ENCODE measurements at places on chromosomes 1 and 21.

GRCh38 chr1:108817811-108818210, 39.1 kb downstream of the AKNAD1 start:
- no peak for DNase-seq

GRCh38 chr1:164559342-164560051, 513 bp downstream of the PBX1 start:
- DNase-seq, result no peak

GRCh38 chr1:227794817-227795192, 20.7 kb upstream of the PRSS38 start:
- DNase-seq, result no peak

GRCh38 chr1:222970040-222970439, 155.2 kb downstream of the DISP1 start:
- no peak for DNase-seq

GRCh38 chr21:45050345-45050796, 24.0 kb upstream of the ADARB1 start:
- no peak for DNase-seq

DNA sequence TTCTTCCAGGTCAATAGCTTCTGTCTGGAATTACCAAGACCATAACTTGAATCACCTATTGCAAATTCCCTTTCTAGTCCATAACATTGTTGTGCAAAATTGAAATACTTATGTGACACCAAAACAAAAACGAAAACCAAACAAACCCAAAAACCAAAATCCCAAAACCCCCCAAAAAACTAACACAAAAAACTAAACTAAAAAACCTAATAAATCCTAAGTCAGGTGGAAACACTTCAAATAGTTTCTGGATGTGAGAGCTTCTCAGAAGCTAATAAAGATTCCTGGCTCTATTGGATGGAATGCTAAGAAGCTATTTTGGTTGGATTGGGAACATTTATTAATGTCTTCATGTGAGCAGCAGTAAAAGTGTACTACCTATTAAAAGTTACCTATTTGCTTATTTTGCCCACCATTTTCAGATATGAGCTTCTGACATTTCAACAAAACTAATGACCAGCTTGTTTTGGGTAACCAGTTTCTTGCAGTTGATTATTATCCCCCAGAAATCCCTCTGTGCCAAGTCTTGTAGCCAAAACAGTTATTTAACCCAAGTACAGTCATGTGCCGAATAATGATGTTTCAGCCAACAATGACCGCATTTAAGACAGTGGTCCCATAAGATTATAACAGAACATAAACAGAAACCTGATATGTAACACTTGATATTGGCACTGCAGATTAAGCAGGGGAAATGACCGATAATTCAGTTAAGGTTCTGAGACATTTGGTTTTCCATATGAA, 76.4 kb downstream of the LTN1 start:
- no peak for DNase-seq

- DNase-seq, result no peak
Observed at GRCh38 chr1:96837057-96837780, 115.6 kb downstream of the PTBP2 start.

DNA sequence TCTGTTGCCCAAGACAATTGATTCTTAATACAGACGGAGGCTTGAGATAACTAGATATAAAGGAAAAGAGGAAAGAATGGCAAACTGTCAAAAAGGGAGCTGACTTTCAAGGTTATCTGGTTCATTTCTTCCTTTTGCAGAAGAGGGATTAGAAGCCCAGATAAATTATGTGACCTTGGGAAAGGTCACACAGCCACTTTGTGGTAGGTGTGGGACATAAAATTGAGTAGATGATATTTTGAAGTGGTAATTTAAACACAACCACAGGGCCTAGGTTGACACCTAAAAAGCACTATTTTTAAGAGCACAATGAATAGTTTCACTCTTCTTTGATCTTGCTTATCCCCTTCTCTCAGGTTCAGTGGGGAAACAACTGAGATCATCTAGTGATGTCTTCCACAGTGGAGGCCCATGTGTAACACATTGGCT, 16.9 kb upstream of the KIAA0040 start:
- DNase-seq, result no peak

DNA sequence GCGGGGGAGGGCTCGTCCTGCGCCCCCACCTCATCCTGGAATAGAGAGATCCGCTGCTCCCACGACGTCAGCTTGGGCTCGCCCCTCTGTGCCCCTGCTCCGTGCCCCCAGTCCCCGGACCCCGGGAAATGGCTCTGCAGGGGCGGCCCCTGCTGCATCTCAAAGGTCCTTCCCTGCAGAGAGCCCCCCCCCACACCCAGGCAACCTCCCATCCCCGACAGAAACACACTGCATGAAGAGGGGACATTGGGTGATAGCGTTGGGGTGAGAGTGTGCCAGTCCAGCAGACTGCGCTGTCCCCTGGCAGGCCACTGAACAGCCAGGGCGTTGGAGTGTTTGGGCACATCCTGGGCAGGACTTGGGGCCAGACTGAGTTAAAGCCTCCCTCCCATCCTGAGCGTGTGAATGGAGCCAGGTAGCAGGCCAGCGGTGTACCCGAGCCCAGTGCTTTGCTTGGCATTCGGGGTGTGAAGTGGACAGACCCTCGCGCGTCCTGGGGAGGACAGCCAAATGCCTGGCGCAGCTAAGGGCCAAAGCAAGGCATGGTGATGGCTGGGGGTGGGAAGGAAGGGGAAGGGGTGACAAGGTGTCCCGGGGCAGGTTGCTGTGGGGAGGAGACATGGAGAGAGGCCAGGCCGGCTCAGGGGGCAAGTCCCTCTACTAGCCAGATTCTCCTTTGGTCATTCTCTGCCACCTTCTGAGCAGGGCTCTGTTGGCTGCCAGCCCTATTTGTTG, 633 bp upstream of the ETNK2 start:
- DNase-seq, result no peak

DNA sequence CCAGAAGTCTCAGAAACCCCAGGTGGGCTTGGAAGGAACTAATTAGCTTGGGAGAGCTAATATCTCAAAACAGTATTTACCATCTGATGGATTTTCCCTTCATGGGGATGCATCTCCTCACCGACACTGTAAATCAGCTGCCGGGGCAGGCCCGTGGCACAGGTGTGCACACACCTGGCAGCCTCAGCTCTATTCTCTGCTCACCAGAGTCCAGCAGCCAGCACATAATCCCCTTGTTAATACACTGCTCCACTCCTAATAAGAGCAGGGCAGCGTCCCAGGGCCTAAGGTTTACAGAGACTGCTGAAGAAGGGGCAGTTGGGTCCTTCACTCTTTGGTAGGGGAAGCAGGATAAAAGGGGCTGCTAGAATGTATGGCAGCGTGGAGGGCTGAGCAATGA, 200.0 kb downstream of the TOMM20 start:
- DNase-seq, result no peak

DNA sequence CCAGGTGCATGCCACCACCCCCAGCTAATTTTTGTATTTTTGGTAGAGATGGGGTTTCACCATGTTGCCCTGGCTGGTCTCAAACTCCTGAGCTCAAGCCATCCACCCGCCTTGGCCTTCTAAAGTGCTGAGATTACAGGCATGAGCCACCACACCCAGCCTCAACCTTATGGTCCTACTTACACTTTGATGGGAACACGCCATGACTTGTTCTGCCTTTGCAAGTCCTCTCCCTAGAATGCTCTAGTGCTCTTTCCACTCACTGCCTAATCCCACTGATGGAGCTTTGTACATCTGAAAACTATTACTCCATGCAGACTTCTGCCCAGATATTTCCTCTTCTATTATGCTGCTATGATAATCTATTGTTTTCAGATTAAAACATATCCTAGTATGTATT, 174.3 kb downstream of the DAB1 start:
- no peak for DNase-seq

- DNase-seq, result no peak
Observed at GRCh38 chr1:59249396-59250137, 47.3 kb upstream of the FGGY start.

GRCh38 chr1:35603941-35604340, 30.8 kb downstream of the TFAP2E start:
- no peak for DNase-seq
